Stimulated activated CD4-positive, alpha-beta T cell treated with anti-CD3 and anti-CD28 coated beads, Interleukin-1b, Interleukin-23, amount 100 ng/mL, for 48 hours (primary cell): ENCODE measurements at places on chromosomes 11 and 22.

DNA sequence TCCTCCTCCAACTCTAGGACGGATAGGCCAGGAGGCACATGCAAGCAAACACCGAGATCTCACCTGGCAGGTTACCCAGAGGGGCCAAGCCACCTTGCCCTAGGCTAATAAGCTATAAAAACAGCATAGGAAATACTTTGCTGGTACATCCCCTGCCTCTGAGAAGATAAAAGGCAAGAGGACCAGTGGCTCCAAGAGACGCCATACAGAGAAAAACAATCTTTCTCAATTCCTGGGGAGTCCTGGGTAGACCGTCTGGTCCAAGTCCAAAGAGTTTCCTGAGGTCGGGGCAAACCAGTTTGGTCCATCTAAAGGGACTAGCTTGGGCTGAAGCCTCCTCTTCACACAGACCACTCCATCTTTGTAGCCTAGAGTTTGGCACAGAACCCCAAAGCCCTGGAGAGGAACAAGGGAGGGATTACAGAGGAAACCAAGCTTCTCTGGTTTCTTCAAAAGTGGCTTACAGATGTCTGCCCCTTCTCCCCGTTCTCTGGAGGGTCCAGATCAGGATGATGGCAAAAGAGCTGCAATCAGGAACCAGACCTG is 40.4 kb downstream of the NUMA1 start:
- no peak for DNase-seq

- no peak for DNase-seq
Observed at GRCh38 chr11:77397631-77398030, 76.3 kb downstream of the PAK1 start.

DNA sequence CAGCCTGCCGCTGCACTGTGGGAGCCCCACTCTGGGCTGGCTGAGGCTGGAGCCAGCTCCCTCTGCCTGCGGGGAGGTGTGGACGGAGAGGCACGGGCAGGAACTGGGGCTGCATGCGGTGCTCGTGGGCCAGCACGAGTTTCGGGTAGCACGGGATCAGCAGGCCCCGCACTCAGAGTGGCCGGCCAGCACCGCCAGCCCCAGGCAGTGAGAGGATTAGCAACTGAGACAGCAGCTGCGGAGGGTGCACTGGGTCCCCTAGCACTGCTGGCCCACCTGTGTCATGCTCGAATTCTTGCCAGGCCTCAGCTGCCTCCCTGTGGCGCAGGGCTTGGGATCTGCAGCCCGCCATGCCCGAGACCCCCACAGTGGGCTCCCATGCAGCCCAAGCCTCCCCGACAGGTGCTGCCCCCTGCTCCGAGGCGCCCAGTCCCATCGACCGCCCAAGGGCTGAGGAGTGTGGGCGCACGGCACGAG is 24.0 kb upstream of the OR5B21 start:
- DNase-seq: no peak

- DNase-seq: no peak
Observed at GRCh38 chr22:37274380-37274862, 7.9 kb upstream of the CYTH4 start.

- DNase-seq: no peak
Observed at GRCh38 chr11:11967669-11968510, 40.5 kb downstream of the DKK3 start.
